ENCODE measurements at places on chromosomes 16 and 17.
A peak's percentile ranks its signal among the peaks of the same experiment; 100 is the strongest.

GRCh38 chr16:3075523-3075915, 10.1 kb downstream of the IL32 start:
- DNase-seq, result peak; percentile 71

- DNase-seq, result no peak
Measured at GRCh38 chr17:69609473-69610305, 195.2 kb downstream of the MAP2K6 start.

DNA sequence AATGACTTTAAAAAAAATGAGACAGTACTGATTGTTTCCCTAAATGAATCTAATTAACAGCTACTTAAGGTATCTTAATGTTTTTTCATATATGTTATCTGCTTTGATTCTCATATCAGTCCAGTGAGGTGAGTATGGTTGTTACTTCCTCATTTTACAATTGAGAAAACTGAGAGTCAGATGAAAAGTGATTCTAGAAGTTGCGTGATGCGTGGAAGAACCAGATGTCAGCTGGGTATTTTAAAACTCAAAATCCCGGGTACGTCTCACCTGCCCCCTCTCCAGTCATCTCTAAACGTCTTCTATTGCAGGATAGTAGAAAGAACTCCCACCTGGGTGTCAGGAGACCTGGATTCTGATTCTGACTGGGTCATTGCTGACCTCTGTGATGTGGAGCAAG, 89.2 kb downstream of the MAP2K6 start:
- DNase-seq, result no peak

- no peak for DNase-seq
Measured at GRCh38 chr17:48244814-48245213, 137.2 kb downstream of the SNX11 start.

DNA sequence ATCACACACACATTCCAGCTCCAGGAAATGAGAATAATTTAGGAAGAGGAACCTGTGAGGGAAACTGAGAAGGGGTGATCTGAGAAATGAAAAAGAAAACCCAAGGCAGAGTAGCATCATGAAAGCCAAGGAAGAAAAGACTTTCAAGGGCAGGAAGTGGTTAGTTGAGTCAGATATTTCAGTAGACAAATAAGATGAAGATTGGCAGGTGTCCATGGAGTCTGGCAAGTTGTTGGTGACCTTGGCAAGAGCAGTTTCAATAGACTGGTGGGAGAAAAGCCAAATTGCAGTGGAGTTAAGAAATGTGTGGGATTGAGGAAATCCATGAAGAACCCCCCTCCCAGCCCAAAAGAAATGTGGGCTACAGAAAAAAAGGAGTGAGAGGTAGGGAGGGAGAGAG, 10.7 kb downstream of the GNAO1 start:
- no peak for DNase-seq

DNA sequence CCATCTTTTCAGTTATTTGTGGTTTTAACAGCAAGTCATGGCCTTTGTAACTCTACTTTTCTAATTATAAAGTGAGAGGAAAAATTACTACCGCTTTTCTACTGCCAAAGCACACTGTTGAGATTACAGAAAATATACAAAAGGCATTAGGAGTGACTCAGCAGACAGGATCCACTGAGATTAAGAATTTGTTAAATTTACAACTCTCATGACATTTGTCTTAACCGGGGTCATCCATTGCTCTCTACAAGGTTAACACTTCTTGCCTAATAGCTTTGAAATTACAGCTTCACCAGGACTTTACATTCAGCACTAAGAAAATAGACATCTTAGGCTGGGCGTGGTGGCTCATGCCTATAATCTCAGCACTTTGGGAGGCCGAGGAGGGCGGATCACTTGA, 93.4 kb downstream of the SSH2 start:
- DNase-seq, result no peak

GRCh38 chr17:3914312-3914670, 2.0 kb downstream of the P2RX1 start:
- no peak for DNase-seq

DNA sequence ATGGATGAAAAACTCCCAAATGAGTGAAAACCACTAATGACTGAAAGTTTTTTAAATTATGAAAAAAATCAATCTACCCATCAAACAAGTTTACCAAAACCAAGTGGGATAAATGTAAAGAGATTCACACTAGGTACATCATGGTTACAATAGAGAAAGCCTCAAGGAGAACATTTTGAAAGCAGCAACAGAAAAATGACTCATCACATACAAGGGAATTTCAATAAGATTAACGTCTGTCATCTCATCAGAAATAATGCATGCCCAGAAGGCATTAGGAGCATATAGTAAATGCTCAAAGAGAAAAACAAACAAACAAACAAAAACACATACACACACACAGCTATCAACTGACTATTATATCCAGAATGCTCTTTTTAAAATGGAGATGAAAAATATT, 261.8 kb upstream of the KIF2B start:
- DNase-seq, result no peak

DNA sequence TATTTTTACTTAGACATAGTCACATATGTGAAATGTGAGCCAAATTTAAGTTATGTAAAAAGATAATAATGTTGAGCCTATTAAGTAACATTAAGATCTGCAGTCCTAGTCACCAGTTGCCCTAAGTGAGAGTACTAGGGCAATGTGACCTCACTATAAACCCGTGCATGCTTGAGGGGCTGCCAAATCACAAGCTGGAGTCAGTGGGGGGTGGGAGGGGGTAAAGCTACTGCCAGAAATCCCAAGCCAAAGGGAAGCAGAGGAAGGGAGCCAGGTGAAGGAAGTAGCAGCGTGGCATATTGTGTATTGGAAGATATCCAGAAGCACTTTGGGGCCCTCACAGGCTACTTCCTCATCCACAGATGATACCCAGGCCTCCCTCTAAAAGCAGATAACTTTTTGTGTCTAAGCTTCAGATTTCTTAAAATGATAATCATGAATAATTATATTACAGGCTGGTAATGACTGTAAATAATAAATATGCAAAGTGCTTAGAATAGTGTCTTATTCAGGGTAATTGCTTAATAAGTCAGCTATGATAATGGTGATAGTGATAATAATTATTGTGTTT, 134.1 kb downstream of the CA10 start:
- no peak for DNase-seq

GRCh38 chr16:19105131-19105530, 8.6 kb upstream of the ITPRIPL2 start:
- no peak for DNase-seq

DNA sequence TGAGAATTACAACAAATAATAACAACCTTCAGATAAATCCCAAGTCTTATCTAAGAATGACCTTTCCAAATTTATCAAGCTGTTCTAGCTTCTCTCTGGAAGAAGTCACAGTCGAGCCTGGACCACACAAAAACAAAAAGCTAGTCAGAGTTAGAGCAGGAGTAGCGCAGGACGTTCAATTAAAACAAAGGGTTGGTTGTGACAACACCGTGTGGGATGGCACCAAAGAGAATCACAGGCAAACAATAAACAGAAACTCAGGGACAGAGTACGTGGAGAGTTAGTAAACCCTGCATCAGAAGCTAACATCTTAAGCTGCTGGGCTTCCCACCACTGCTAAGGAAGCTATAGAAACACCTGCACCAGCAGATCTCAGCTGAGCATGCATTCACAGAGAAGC, 23.8 kb downstream of the ARHGAP17 start:
- DNase-seq, result no peak

DNA sequence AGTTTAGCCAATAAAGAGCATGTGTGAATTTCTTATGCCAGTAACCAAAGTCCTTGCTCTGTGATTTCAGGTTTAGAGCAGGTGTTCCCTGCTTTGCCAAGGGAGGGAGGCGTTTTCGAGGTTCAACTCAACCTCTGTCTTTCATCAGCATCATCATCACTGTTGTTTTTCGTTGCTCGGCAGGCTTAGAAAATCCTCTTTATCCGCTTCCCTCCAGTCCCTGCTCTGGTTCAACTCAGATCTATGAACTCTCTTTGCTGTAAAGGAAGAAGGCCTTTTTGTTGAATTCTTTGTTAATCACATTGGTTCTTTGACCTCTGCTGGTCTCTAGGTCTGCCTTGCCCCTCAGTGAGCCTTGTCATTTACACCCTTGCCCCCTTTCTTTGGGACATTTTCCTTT, 243.9 kb upstream of the RBFOX1 start:
- no peak for DNase-seq

DNA sequence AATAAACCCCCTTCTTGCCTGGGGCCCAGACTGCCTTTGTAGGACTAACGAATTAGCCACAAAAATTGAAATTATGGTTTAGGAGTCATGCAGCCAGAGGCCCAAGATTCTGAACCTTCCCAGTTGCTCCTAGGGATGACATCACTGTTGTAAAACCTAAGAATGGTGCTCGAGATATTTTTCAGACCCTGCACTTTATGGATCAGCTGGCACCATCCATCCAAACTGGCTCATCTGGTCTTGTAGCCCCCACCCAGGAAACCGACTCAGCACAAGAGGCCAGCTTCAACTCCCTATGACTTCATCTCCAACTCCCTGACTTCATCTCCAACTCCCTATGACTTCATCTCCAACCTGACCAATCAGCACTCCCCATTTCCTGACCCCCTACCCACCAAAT, 10.9 kb upstream of the EVPL start:
- DNase-seq, result no peak

- DNase-seq, result no peak
Measured at GRCh38 chr17:28045304-28045703, 2.8 kb downstream of the NLK start.

All from right forelimb (tissue), 1 donor.